Aorta (tissue), 5 donors: ENCODE measurements at places on chromosomes 16 and 17. TPM values are rescaled to one million over a fixed set of nuclear protein-coding genes. Genes with fewer than 3 reads are reported as not detected.

DNA sequence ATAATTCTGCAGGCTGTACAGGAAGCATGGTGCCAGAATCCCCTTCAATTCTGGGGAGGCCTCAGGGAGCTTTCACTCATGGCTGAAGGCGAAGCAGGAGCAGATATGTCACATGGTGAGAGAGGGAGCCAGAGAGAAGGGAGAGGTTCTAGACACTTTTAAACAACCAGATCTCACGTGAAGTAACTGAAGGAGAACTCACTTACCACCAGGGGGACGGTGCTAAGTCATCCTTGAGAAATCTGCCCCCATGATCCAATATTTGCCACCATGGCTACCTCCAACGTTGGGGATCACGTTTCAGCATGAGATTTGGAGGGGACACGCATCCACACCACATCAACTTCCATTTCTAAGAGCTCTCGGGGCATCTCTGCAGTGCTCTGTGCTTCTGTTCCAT lies 37.4 kb upstream of the GNA13 start:
- DNase-seq: no peak

- no peak for DNase-seq
Observed at GRCh38 chr17:55394357-55395021, 27.1 kb downstream of the MMD start.

DNA sequence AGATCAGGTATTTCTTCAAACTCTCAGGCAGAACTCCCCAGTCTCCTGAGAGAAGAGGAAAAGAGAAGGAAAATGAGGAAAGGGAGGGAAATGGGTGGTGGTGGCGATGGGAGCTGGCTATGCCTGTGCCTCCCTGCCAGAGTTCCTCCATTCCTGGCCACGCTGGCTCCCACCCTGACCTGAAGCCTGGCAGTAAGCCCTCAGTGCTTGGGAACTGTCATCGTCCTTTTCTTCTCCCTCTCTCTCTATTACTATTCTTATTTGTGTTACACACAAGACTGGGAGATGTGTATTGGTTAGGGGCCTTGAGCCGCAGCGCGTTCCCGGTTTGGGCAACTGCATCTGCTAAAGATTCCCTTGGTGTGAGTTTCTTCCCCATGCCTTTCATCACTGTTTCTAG lies 44.6 kb downstream of the GOSR1 start:
- DNase-seq: no peak

- DNase-seq: no peak
Observed at GRCh38 chr17:39416141-39416540, 14.7 kb upstream of the FBXL20 start.

RAD51D gene
- 17.3 TPM for total RNA-seq

KRTAP2-3 gene
- total RNA-seq: not detected

GRCh38 chr16:84673203-84673535 lies 24.9 kb downstream of the KLHL36 start:
- no peak for DNase-seq

PKMYT1 gene
- 2.4 TPM for total RNA-seq

SPATA32 gene
- total RNA-seq: not detected

- no peak for DNase-seq
Observed at GRCh38 chr17:42016411-42016831, 818 bp downstream of the DNAJC7 start.

GRCh38 chr17:56292578-56292977 lies 139.3 kb downstream of the ANKFN1 start:
- DNase-seq: no peak

SLC12A3 gene
- not detected for total RNA-seq

DNA sequence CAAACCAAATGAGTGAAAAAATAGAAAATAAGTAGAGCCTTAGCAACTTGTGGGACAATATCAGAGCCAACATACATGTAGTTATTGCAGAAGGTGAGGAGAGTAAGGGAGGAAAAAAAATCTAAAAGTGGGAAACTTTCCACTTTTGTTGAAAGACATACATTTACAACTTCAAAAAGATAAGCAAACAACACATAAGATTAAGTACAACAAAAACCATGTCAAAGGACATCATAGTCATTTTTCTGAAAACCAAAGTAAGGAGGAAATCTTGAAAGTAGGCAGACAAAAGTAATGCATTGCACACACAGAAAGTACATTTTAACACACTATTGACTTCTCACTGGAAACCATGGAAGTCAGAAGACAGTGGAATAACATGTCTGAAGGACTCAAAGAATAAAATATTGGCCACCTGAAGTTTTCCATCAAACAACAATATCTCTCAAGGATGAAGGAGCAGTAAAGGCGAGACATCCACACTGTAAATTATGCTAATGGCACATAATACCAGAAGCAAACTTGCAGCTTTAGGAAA lies 291.9 kb downstream of the BCAS3 start:
- DNase-seq: no peak

HOXB8 gene
- 1.0 TPM for total RNA-seq

DNA sequence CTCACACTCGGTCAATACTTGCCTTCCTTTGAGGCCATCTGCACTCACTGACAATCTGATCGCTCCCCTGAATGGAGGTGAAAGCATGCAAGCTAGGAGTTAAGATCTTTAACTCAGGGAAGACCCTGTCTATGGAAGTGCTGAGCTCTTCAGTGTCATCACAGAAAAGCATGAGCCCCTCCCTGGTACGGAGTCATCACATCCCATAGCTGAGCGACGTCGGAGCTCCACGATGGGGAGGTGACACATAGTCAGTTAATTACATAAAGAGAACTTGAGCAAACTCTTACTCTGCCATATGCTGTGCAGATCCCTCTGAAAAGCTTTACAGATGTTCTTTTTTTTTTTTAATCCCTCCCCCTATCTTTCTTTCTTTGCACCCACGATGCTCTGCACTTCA lies 463.2 kb downstream of the WWOX start:
- DNase-seq: no peak

RAMP2 gene
- total RNA-seq: 77.7 TPM

- DNase-seq: no peak
Observed at GRCh38 chr17:80996422-80997305, 5.0 kb downstream of the CHMP6 start.

GRCh38 chr16:2942045-2942444 lies 22.0 kb upstream of the KREMEN2 start:
- DNase-seq: no peak

ADAP2 gene
- total RNA-seq: 21.9 TPM

DNA sequence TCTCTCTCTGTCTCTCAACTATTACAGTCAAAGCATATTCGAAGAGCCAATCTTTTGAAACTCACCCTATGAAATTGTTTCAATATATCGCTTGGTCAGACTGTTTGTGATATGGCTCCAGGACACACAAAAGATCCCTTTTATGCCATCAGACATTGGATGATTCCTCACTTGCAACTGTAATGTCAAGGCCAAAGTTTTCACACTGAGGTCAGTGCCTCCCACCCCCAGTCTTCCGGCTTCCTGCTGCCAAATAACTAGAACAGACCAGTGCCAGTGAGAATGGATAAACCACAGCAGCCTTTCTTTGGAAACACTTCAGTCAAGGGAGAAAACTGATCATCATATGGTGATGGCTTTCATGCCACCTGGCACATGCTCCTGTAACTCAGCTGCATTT lies 321.9 kb upstream of the ZFHX3 start:
- DNase-seq: no peak

GRCh38 chr16:3454631-3455147 lies 11.2 kb downstream of the NAA60 start:
- no peak for DNase-seq

- DNase-seq: no peak
Observed at GRCh38 chr17:79803997-79804855, 7.3 kb upstream of the CBX8 start.

GRAPL gene
- 6.6 TPM for total RNA-seq
